Hepatocyte (in vitro differentiated cells): ENCODE measurements at places on chromosomes 12 and 14.

GRCh38 chr12:129001-129400, 62.4 kb downstream of the IQSEC3 start:
- H3K4me1 ChIP-seq, result no peaks in the 10 kb centered on the region
- no peak overlapping the region for H3K4me3 ChIP-seq
- no peaks in the 10 kb centered on the region for H3K36me3 ChIP-seq
- no peaks in the 10 kb centered on the region for H3K27me3 ChIP-seq
- DNase-seq, result no peak
- H3K27ac ChIP-seq, result no peak overlapping the region

GRCh38 chr12:24909667-24910066, 39.2 kb downstream of the BCAT1 start:
- H3K4me3 ChIP-seq, result no peak overlapping the region
- peak; percentile 45 for DNase-seq
- H3K27me3 ChIP-seq, result peaks cover 7% of the 10 kb centered on the region
- H3K36me3 ChIP-seq, result no peaks in the 10 kb centered on the region
- peaks cover 12% of the 10 kb centered on the region for H3K4me1 ChIP-seq
- no peak overlapping the region for H3K27ac ChIP-seq

DNA sequence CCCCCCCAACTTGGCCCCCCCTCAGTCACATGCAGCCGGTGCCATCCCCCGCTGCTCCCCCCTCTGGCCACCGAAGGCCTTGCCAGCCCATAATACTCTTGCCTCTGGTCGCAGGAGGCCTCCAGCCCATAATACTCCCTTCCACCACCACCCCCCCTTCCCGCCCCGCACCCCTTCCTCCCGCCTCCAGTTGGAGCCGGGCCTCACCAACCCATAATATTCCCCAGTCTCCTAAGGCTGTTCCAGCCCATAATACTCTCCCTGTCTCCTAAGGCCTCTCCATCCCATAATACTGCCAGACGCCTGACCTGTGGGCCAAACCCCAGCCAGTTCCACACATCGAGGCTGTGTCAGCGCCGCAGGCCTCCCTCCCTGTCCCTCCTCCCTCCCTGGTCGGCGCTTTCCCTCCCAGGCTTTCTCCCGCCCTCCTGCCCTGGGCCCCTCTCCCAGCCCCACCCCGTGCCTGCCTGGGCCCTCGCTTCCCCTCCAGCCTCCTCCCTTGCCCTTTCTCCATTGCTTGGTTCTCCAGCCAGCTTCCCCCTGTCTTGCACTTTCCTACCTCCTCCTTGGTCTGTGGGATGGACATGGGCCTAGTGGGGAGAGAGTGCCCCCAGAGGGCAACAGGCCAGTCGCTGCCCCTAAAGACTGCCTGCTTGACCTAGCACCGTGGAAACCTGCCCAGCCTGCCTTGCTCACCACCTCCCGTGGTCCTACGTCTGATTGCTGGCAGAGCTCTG, 6.8 kb upstream of the CHD4 start:
- H3K27ac ChIP-seq, result peak overlapping the region; percentile 99
- H3K4me3 ChIP-seq, result no peak overlapping the region
- DNase-seq, result peak; percentile 98
- H3K36me3 ChIP-seq, result no peaks in the 10 kb centered on the region
- H3K27me3 ChIP-seq, result no peaks in the 10 kb centered on the region
- H3K4me1 ChIP-seq, result peaks cover 28% of the 10 kb centered on the region

DNA sequence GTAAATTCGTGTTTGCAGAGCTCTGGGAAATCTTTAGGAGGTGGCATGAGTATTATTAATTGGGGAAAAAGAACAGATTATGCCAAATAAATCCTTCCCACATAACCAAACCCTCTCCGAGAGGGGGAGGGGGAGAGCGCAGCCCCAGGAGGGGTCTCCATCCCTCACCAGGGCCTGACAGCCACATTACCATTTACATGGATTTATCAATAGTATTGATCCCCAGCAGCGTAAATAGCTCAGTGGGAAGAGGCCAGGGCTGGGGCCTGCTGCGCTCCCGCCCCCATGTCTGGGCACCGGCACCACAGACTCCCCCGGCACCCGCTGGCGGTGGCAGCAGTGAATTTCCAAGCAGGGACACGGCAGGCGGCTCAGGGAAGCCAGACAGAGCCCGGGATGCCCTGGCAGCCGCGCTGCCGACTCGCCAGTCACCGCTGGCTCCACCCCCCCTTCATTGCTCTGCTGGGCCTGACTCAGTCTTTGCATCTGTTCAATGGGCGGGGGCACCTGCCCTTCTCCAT, 2.4 kb downstream of the NCOR2 start:
- peaks cover 41% of the 10 kb centered on the region for H3K4me1 ChIP-seq
- DNase-seq, result no peak
- H3K27ac ChIP-seq, result peak overlapping the region; percentile 98
- H3K36me3 ChIP-seq, result no peaks in the 10 kb centered on the region
- H3K4me3 ChIP-seq, result no peak overlapping the region
- H3K27me3 ChIP-seq, result no peaks in the 10 kb centered on the region

DNA sequence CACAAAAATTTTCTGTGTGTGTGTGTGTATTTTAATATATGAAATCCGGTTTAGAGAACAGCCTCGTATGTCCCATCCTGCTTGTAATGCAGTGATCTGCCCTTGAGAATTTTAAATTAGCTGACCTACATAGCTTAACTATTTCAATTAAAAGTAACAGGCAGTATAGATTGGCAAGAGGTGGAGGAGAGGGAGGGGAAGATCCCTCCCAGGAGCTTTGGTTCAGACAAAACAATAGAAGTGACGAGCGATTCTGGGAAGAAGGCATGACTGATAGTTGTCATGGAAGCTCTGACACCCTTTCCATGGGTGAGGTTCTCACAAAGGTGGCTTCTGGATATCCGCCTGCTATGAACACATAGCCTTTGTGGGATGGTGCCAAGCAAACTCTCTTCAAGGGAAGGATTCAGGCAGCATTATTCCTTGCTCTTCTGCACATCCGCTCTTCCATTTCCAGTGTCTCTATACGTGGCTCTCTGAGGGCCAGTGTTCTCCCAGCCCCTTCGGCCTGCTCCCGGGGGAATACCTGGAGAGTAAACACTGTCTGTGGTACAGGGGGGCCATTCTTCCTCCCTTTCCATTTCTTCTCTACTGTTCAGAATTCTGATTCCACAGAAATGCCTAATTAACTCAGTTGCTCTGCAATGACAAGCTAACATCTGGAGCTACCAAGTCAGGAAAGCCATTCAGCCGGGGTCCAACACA, 182.0 kb downstream of the CACNA1C start:
- H3K27ac ChIP-seq, result no peak overlapping the region
- no peaks in the 10 kb centered on the region for H3K36me3 ChIP-seq
- no peaks in the 10 kb centered on the region for H3K4me1 ChIP-seq
- no peaks in the 10 kb centered on the region for H3K27me3 ChIP-seq
- no peak overlapping the region for H3K4me3 ChIP-seq
- DNase-seq, result no peak

GRCh38 chr12:27274706-27275105, 30.6 kb downstream of the STK38L start:
- H3K27ac ChIP-seq, result no peak overlapping the region
- H3K4me1 ChIP-seq, result peaks cover 30% of the 10 kb centered on the region
- no peak overlapping the region for H3K4me3 ChIP-seq
- no peaks in the 10 kb centered on the region for H3K36me3 ChIP-seq
- no peak for DNase-seq
